ENCODE measurements at places on chromosomes 1 and 21.

- DNase-seq, result no peak
Observed at GRCh38 chr1:40829631-40830245, 32.4 kb downstream of the CITED4 start.

- no peak for DNase-seq
Observed at GRCh38 chr1:246519514-246519913, 12.4 kb upstream of the SMYD3 start.

DNA sequence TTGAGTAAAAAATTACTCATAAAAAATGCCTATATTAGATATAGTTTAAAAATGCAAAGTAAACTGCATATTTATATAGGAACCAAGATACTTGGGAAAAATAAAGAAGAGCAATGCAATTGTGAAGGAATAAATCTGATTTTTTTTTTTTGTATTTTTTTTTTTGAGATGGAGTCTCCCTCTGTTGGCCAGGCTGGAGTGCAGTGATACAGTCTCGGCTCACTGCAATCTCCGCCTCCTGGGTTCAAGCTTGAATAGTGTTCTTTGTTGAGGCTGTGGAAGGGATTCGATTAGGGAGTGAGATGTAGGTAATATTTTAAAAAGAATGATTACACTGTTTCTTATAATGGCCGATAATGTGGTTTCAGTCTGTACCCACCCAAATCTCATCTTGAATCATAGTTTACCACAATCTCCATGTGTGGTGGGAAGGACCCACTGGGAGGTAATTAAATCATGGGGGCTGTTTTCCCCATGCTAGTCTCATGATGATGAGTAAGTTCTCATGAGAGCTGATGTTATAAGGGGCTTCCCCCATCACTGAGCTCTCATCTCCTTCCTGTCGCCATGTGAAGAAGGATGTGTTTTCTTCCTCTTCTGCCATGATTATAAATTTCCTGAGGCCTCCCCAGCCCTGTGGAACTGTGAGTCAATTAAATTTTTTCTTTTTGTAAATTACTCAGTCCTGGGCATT lies 1765.9 kb downstream of the PLA2G4A start:
- no peak for DNase-seq

- DNase-seq, result no peak
Observed at GRCh38 chr1:25906644-25907300, 553 bp upstream of the STMN1 start.

DNA sequence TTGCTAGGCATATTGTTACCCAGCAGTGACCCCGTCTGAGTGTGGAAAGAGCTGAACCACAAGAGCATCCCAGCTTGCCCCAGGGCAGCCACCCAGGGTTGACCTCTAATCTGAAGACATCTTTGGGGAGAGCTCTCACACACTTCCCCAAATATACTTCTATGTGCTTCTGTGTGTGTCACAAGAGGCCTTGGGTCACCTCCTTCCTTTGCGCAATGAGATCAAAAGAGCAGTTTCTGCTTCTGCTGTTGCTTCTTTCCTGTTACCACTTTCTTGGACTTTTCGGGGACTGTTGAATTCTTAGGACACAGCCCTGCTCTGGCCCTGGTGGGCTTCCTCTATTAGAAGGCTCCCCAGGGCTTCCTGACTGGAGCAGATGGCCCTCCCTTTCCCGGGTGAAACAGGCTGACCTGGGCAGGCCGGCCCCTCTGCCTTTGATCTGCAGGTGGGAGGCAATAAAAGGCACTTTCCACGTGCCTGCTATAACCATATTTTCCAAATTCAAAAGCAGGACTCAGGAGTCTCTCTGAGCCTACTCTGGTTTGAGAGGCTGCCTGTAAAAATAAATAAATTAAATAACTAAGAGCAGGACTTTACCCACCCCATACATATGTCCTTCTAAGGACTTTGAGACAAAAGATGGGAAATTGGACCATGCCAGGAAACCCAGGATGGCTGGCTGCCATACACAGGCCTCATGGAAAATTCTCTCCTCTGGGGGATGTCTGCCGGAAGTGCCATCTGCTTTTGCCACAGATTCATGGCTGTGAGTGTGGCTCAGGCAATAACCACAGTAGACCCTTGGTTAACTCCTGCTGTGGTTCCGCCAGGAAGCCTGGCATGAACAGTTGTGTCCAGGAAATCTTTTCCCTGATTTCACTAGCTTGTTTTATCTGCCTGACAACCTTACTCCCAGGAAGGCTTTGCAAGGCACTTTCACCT lies 28.3 kb upstream of the RCSD1 start:
- no peak for DNase-seq

DNA sequence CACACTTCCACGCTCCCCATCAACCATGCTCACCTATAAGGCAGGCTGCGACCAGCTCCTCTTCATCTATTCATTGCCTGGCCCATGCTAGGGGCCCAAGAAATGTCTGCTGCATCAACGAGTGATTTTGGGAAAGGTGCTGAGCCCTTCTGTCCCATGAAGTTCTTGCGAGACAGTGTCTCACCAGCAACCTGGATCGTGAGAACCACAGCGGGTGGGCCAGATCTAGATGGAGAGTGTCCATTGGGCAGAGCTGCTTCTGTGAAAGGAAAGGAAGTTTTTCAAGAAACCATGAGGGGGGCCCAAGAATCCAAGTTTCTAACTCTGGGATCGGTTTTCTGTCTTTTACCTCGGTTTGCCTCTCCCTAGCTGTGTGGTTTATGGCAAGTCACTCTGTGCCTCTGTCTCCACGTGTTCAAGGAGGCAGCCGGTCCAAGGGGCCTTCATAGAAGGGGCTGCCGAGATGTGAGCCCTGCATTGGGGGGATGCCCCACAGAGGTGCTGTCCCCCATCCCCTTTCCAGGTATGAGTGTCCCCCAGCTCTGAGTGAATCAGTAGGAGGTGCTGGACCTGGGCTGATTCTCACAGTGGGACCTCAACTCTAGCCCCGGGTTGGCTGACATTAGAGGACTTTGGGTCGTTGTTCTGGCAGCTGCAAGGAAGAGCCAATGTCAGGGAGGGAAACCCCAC lies 8.3 kb upstream of the PADI1 start:
- DNase-seq, result no peak

DNA sequence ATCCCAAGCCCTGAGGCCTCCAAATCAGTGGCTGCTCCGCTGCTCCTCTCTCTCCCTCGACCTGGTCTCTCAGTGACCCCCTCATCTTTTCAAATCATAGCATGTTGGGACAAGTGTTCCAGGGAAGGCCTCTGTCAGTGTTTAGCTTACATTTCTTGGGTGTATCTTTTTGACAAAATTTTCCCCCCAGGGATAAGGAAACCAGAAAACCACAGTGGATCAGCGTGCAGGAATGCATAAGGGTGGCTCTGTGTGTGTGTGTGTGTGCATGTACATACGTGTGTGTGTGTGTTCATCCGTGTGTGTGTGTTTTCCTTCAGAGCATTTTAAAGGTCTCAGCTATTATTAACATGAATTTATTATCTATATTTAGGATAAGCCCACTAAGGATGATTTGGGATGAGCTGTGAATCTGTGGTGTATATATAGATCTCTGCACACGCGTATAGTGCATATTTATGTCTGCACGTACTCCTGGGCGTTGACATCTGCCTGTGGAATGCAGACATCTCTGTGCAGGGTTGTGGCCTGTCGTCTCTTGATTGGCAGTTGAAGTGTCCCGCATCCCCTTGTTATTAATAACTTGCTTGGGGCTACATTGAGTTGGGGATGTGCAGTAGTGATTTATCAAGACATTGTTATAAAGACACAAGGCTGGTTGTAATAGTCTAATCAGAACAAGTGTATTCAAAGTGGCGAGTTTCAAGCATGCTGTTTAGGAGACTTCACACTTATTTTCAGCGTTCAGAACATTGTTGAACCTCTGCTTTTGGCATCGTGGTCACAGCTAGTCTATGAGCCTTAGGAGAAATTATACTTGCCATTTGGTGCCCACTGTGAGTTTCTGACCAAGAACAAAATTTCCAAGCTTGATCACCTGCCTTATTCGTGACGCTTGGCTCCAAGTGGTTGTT lies 55.6 kb downstream of the GALNT2 start:
- no peak for DNase-seq

DNA sequence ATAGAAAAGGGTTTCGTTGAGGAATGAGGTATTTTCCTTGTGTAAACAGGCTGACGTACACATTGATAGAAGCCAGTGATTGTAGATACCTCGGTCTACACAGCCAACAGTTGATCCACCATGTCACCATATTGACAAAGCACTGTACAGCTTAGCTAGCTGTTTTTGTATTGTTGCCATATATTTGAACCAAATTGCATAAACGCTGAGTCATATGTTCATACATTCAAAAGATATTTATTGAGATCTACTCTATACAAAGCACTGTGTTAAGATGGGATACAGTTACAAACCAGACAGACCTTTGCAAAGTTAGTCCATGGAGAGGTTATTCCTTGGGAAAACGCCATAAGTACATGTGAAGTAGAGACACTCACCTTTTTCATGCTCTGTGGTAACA lies 132.4 kb upstream of the ATP1B1 start:
- no peak for DNase-seq

DNA sequence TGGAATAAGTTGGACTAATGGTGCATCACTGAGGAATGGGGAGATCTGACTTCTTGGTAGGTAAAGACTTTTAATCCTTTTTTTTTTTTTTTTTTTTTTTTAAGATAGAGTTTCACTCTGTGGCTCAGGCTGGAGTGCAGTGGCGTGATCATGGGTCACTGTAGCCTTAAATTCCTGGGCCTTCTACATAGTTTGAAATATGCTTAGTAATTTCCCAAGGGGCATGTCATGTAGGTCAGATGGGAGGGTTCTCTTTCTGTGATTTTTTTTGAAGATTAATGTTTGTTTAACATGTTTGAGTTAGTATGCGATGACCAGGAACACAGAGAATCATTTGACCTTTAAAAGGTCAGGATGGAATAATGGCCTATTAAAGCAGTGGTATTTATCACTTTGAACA lies 129.1 kb downstream of the S1PR1 start:
- no peak for DNase-seq

- DNase-seq, result no peak
Observed at GRCh38 chr1:219153723-219154122, 20.0 kb upstream of the LYPLAL1 start.

- DNase-seq, result no peak
Observed at GRCh38 chr1:64082459-64082858, 121.0 kb upstream of the UBE2U start.

DNA sequence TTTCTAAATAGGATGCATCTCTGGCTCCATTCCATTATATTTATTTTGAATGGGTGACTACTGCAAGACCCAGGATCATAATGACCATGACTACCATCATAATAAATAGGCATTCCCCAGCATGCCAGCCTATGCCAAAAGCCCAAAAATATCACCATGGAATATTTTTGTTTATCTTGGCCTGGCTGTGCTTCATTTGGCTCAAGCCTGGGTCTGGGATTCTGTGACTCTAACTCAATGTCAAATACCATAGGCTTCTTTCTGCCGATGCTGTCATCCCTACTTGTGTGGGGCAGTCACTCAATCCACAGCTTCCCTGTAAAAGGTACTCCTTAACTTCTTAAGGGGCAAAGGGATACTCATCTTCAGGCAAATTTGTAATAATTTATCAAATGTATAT lies 66.6 kb downstream of the DIRAS3 start:
- no peak for DNase-seq

GRCh38 chr1:154773551-154773950 lies 96.5 kb downstream of the KCNN3 start:
- no peak for DNase-seq

GRCh38 chr1:17551755-17552234 lies 12.3 kb downstream of the ARHGEF10L start:
- no peak for DNase-seq

GRCh38 chr1:165829888-165830287 lies 2.5 kb downstream of the UCK2 start:
- no peak for DNase-seq

DNA sequence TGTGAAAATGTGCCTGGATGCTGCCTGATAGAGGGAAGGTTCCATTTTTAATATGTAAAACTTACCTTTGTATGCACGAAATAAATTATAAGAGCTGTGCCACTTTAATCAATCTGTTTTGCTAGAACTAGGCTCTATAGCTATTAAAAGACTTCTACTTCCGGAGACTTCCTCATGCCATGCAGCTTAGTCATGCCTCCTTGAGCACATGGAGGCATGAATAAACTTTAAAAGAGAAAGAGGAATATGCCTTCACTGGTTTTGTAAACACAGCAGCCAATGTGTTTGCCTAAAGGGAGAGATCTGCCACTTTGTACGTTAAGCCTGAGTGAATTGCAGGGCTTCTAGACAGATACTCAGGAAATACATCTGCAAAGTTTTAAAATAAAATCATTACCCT lies 604.6 kb downstream of the LRRIQ3 start:
- DNase-seq, result no peak

DNA sequence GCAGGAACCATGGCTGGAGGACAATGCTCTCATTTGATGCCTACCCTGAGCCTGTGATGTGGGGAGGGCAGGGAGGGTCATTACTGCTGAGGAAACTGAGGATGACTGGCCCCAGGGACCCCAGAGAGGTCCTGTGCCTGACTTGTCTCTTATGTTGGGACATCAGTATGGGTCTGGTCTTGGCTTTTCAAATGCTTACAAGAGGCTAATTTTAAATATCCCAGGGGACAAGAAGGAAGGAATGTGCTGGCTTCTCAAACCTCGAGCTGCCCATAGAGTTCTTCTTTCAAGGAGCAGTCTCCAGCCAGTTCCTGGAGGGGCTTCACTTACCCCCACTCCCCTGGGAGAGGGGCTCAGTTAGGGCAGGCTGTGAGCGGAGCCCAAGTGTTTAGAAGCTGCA lies 168.2 kb downstream of the TRABD2B start:
- no peak for DNase-seq

DNA sequence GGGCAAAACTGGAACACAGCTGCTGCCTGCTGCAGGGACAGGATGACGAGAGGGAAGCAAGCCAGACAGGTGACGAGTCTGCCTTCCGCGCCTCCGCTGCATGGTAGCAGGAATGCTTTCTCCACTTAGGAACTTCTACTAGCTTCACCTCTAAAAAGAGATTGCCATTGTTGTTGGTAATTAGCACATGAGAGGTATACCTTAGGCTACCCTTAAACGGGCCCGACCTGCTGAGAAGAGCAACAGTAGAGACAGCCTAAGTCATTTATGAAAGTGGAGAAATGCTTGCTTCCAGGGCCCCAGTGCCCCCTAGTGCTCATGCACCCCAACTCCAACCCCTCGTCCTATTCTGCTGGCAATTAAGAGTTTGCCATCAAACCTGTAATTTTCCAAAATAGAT lies 96.9 kb upstream of the AKT3 start:
- DNase-seq, result no peak

- DNase-seq, result no peak
Observed at GRCh38 chr1:2975466-2976179, 45.6 kb upstream of the ACTRT2 start.

DNA sequence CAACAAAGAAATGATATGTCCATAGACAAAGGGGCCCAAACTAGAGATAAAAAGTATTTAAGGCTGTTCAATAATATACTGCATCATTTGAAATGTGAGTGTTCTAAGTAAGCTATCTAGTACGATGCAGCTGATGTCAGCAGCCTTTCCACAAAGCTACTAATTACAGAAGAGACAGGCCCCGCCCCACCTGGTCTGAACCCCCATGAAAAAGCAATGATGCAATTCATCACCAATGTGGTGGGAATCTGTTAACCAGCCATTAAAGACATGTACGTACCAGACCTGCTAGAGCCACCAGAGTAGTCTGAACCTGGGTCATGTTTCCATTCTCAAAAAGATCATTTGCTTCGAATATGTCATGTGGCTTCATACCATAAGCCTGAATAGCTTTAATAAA lies 25.1 kb downstream of the CNN3 start:
- no peak for DNase-seq
